Stromal cell of bone marrow (primary cell): ENCODE measurements at places on chromosomes 11 and 22.

DNA sequence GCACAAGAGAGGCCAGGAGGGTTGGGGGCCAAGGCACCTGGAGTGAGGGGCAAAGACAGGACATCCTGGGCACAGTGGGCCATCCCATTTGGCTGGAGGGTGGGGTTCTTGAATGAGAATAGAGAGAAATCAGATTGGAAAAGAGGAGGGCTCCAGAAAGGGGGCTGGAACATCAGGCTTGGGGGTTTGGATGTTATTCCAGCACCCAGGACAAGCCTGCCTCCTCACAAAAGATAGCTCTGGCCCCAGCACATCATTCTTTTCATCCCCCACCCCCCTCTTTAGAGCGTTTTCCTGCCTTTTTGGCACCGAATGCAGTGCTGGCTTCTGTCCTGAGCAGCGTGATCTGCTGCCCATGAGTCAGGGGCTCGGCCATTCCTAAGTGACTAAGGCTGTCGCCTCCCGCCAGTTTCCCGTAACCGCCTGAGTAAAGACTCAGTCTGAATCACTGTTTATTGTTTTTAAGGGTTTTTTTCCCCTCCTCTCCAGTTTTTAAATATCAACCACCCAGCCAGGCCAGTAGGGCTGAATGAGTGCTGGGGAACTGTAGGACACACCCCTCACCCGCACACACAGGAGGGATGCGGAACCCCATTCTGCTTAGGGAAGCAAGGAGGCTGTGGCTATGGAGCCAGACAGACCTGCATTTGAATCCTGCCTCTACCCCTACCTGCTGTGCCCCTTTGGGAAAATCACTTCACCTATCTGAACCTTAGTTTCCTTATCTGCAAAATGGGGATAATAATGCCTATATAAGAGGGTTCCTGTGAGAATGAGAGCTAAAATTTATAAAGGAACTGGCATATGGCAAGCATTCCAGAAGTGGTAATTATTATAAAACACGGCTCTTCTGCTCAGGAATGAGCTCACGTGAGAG lies 32.4 kb upstream of the NAV2 start:
- peak; percentile 98 for DNase-seq

DNA sequence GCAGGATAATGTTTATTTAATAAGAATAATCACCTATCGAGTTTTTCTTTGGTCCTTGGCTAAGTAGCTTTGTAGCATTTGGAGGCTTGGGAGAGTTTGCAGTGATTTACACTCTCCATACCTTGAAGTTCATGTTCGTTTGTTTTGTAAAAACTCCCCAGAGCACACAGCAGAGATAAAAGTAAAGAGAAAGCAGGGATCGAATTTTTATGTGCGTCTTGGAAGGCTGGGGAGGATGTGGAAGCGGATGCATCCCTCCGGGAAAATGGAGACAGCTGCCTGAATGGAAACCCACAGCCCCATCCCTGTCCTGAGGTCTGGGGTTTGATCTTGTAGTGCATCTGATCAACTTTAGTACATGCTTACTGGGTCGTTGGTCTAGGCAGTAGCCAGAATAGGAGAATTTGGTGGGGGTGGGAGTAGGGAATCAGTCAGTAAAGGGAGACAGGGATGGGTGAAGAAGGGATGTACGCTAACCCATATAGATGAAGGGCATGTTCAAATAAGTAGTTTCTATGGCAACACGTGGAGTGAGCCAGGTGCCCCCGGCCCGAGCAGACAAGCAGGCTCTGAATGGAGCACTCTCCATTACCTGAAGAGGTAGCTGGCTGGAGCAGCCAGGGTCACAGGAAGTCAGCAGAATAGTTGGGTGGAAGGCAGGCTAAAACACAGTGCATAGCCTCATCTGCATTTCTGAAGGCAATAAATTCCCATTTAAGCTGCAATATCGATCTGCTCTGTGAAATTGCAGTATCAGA lies 147.8 kb downstream of the COMMD9 start:
- DNase-seq = no peak

DNA sequence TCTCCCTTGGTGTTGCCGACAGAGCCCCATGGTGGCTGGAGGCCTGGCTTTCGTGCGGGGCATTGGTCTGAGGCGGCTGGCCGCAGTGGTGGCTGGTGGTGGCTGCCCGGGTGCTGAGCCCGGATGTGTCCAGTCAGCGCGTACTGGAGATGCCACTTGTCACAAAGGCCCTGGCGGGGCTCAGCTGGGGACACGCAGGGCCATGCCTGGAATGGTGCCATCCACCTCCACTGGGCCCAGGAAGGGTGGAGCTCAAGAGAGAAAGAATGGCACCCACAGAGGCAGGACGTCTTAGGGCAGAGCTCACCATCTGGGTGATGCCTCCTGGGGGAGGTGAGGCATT lies 92.5 kb downstream of the CEP164 start:
- no peak for DNase-seq

DNA sequence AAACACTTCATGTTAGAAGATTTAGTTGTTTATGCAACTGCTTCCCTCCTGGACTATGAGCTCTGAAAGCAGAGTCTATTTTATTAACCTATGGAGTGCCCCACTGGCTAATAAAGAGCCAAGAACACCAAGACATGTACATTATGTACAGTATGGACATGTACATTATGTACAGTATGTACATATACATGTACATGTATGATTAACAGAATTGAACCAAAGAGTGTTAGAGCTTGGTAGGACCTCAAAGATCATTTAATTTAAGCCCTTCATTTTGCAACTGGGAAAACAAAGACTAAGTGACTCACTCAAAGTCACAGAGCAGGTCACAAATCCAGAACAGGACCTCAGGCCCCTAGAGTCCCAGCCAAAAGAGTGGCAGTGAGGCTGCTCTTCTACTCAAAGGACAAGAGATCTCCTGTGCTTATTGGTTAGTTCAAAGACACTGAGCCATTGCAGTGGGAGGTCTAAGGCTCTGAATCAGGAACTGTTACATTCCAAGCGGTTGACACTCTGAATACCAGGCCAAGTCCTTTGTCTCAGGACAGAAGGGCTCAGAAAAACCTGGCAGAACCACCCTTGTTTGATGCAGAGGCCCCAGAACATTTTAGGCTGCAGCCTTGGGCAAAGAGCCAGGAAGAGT lies 103.8 kb downstream of the FAM168A start:
- peak; percentile 32 for DNase-seq

DNA sequence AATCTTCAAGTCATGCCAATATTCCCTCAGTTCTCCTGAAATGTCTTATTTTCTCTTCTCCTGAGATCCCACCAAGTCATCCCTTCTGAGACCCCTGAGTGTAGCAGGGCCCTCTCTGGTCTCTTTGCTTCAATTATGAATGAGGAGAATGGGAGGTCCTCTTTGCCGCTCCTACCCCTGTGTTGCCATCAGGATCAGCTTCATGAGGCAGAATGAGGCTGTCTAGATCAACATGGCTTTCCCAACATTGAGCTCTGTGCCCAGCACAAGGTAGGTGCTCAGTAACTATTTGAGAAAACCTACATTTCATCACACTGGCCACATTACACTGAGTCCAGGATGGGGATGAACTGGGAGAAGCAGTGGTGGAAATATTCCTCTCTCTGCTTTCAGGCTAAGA lies 107.2 kb downstream of the ZNF280B start:
- DNase-seq = no peak

DNA sequence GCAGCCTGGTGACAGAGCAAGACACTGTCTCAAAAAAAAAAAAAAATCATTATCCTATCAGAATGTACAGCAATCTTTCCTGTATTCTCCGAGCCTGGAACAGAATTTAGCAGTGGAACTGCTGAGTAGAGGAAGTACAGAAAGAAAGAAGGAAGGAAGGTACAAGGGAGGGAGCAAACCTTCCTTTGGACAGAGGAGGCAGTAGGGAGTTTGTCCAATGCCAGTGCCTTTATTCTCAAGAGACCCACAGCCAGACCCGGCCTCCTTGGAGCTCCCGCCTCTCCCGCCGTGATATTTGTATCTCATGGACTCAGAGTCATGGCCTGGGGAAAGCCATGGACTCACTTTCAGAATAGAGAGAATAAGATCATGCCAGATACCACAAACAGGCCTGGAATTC lies 37.7 kb upstream of the LRRC55 start:
- no peak for DNase-seq

GRCh38 chr11:83166193-83166866 lies 9.4 kb downstream of the PCF11 start:
- no peak for DNase-seq

- no peak for DNase-seq
These were observed 92.0 kb downstream of the PPP6R3 start for GRCh38 chr11:68552542-68552941.

DNA sequence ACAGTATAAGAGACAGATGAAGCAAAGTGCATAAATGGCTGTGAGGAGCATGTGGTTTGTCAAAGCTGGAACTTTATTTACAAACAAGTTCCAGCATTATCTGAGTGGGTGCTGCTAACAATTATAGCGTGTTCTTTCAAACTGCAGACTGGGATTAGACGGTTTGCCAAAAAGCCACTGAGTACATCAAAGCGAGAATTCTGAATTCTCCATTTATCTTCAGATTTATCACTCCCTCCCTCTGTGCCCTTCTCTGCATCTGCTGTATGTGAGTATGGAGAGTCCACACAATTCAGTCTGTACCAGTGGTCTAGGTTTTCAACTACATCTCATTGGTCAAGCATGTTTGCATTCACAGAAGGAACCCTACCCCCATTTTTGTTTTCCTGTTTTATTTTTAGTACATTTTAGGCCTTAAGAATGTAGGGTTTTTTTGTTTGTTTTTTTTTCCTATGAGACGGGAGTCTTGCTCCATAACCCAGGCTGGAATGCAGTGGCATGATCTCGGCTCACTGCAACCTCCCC lies 18.1 kb upstream of the INCENP start:
- no peak for DNase-seq

DNA sequence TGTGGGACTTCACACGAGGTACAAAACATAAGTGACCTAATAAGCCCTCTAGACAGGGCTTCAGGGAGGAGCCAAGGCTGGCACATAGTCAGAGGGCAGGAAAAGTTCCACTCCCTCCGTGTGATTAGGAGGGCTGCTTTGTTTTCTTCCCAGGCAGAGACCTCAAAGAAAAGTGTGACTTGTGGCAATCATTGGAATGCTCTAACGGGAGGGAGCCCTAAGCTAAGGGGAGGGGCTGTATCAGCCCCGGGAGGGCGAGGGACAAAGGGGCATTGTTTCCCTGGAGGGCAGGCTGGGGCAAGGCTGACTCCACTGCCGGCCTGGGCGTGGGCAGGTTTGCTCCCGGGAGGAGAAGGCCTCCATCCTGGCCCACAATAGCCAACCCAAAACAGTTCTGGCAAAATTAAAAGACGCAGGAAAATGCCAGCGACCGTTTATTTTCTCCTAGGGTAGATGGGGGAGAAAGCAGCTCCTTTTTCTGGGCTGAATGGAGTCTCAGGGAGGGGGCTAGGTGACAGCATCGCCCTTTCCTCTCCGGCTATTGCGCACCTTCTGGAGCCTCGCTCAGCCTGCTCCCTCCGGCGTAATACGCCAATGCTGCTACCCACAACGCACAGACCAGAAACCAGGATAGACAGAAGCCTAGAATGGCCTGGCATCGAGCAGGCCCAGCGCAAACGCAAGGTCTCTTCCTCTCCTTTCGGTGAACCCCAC lies 60.2 kb downstream of the ENDOD1 start:
- DNase-seq = no peak

DNA sequence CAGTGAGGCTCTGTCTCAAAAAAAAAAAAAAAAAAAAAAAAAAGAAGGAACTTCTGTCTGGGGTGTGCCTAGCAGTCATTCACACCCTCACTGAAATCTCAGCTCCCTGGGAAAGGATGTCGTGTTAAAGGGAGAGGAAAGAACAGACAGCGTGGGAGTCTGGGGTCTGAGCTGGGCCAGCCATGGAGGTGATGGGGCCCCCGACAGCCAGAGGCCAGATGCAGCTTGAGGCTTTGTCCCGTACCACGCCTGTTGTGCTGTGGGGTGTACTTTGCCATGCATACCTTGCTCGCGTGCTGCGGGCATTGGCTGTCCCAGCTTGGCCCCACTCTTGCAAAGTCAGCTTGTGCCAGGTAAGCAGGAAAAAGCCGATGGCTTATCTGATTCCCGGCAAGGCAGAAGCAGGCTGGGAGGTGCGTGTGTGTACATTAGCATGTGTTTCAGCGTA lies 4.6 kb downstream of the SYT12 start:
- no peak for DNase-seq

GRCh38 chr11:108768370-108768769 lies 103.5 kb downstream of the DDX10 start:
- no peak for DNase-seq

GRCh38 chr11:67282876-67283371 lies 6.2 kb upstream of the ANKRD13D start:
- no peak for DNase-seq

DNA sequence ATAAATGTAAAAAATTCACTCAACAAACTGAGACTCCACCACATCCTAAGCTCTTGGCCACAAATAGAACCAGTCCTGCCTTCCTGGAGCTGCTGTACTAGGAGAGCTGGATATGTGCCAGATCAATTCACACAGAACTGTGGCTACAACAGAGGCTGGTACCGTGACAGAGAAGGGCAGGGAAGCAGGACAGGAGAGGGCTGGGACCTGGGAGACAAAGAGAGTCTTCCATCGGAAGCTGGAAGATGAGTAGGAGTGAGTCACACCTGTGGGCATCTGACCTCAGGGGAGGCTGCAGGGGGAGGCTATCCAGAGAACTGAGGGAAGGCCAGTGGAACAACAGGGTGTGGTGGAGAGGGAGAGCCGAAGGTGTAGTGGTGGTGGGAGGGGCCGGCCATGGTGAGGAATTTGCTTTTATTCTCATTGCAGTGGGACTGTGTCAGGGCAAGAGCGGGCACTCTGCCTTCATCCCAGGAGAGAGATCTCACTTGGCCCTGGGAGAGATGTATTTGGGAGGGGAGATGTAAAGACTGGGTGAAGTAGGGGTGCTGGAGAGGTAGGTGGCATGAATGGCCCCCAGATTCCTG lies 1.9 kb upstream of the LTBP3 start:
- no peak for DNase-seq

DNA sequence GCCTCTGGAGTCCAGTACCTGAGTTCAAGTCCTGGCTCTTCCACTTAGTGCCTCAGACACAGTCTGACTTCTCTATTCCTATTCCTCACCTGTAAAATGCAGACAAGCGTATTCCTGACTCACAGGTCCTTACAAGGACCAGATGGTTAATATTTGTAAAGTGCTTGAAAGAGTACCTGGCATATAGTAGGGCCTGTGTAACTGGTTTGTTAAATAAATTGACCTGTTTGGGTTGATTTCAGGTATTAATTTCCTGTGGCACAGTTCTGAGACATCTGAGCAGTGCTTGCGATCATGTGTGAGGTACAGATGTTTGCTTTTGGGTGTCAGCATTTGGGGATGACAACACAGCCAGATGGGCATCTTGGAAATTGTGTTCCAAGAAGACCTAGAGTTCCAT lies 127.5 kb downstream of the APIP start:
- DNase-seq = no peak
